Cortex of kidney (tissue), 1 donor: ENCODE measurements at places on chromosomes 16 and 17.

- DNase-seq = no peak
Measured at GRCh38 chr17:75326226-75326848, 37.1 kb upstream of the SLC25A19 start.

- DNase-seq = no peak
Measured at GRCh38 chr17:55175788-55176427, 88.9 kb upstream of the HLF start.

GRCh38 chr17:39391448-39391847 is 10.0 kb downstream of the FBXL20 start:
- no peak for DNase-seq

DNA sequence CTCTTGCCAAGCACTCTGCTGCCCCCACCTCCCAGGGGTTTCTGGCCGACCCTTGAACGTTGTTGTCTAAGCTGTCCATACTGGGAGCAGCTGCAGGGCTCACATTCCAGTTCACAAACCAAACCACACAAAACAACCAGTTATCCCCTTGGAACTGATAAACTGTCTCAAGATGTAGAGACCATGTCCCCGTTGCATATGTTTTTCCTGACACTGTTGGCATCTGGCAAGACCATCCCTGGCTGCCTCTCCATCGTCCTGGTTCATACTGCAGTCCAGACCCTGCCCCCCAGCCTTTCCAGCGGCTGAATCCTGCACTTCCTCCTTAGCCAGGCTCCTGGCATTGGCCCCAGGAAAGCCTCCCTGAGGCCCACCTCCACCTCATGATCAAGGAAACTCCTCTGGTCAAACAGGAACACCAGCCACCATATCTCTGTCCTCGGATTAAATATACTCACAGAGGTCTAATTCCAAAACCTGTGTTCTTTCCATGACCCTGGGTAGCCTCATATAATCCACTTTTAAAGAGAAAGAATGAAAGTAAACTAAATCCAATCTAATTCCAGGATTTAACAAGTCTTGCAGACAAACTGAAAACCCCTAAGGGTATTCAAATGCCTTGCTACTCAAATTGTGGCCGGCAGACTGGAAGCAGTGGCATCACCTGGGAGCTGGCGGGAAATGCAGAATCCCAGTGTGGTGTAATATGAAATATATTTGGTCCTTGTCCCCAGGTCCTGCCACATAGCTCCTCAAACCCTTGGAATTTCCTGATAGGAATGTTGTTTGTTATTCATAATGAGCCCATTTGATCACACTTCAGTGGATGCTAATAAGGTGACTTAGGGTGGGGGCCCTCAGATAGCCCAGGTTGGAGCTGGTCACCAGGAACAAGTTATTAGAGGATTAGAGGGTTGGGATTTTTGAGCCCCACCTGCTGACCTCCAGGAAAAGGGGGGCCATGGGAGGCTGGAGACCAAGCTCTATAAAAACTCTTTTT is 14.2 kb downstream of the GAS7 start:
- no peak for DNase-seq

DNA sequence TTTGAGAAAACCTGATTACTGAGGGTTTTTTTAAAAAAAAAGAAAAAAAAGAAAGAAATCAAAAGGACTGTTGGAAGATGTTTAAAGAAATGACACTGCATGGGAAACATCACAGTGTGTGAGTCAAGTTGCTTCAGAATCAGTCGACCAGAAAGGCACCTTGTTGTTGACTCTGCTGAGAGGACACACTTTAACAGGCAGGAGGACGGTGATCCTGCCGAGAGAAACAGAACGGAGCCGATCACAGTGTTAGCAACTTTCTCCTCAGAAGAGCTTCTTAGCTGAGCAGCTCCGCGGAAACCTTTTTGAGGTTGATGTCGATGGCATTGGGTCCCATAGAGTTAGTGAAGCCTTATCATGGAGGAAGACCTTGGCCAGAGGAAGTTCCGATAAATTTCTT is 538.7 kb downstream of the RBFOX1 start:
- DNase-seq = no peak

DNA sequence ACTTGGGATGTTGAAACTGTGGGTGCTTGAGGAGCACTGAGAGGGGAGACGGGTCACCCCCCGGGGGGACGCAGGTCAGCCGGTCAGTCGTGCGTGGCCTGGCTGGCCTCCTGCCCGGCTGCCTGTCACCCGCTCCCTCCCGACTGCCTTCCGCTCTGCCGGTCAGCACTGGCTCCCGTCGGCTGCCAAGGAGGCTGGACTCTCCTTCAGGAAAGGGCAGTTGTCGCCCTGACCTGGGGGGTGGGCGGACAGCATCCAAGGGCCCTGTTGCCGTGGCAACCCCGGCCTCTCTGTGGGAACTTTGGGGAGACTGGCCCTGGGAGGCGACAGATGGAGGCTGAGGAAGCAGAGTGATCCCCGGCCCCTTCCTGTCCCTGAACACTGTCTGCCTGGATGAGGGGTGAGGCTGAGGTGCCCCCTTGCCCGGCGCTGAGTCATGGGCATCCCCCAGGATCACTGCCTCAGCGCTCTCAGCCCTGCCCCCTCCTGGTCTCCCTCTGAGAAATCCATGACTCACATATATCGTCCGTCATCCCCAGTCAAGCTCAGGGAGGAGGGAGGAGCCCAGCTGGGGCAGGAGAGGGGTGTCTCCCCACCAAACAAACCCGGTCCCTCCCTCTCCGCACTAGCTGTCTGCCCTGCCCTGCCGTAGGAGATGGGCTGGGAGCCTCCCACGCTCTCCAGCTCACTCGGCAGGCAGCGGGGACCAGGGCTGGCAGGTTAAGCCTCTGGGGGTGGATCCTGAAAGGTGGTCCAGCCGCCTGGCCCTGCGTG is at the start of gene ADGRG1:
Gene ADGRG1 (plus strand): TSS at position 623 of the 774 bp plus-strand sequence. CDS start 21,658 bp downstream, outside the sequence.
- peak; percentile 32 for DNase-seq
